SK-N-SH treated with all-trans-retinoic acid at 6 μM for 48 hours (cell line): ENCODE measurements at places on chromosomes 1 and 21.
A peak's percentile ranks its signal among the peaks of the same experiment; 100 is the strongest.

DNA sequence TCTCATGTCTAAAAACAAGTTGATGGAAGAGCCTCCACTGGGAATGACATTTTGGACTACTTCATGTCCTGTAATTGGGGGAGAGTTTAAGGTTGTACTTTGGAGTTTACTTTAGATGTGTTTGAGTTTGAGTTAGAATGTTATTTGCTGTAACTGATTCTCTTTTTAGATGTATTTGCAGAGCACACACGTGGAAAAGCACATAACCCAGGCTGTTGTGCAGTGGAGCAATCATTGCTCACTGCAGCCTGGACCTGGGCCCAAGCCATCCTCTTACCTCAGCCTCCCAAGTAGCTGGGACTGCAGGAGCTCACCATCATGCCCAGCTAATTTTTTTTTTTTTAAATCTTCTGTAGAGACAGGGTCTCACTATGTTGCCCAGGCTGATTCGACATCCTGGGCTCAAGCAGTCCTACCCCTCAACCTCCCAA lies 36.7 kb upstream of the SH3D21 start:
- no peak for ATAC-seq

DNA sequence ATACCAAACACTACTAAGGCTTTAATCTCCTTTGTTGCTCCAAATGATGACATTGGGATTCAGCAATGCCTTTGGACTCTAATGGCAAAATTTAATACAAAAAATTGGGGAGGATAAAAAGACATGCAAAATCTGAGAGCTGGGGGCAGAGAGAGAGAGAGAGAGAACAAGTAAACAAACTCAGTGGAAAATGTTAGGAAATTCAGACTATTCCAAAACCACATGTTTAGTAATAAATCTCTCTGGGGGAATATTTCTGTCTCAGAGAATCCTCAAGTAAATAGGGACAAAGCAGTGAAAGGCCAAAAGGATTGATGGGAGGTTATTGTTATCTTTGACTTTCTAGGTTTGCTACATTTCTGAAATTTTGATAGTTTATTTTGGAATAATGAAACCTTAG lies 65.7 kb downstream of the PLA2G4A start:
- ATAC-seq = no peak

GRCh38 chr1:25802915-25803314 lies 2.9 kb downstream of the SELENON start:
- ATAC-seq = no peak

DNA sequence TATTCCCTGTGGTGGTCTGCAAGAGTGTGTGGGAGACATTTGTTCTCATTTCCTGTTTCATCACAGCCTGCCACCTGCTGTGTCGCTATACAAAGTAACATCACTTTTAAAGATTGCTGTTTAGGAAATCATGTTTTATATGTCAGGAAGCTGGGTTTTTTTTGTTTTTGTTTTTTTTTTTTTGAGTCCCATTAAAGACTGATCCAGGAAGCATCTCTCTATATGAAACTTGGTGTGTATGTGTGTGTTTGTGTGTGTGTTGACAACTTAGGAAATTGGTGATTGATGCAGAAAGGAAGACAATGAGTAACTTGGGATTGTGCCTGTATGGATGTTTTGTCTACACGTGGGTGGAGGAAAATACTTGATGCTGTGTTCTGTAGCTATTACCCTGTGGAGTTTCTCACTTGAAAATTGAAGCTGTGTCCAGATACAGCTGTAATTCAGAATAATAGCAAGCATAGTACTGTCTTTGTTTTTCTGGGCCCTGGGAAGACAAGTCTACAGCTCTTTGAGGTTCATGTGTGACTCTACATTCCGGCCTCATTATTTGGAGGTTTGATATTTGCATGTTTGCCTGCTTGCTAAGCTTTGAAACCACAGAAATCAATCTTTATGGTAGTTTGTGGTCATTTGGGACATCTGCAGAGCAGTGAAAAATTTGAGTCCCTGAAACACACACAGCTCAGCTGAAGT lies 47.9 kb downstream of the LAMC1 start:
- ATAC-seq = peak; percentile 62

DNA sequence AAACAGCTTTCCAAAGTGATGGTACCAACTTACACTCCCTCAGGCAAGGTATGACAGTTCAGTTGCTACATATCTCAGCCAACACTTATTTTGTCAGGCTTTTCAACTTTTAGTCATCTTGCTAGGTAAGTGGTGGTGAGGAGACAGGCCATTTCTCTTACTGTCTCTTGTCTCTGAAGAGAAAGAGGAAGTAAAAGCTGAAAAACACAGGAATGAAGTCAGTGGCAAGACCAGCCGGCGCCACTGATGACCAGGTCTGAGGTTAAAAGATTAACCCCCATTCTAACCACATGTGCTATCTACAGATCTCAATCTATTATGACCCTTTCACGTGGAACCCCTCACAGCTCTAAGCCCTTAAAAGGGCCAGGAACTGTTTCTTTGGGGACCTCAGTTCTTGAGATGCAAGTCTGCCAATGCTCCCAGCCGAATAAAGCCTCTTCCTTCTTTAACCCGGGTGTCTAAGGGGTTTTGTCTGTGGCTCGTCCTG lies 4.2 kb downstream of the ADCY10 start:
- no peak for ATAC-seq

DNA sequence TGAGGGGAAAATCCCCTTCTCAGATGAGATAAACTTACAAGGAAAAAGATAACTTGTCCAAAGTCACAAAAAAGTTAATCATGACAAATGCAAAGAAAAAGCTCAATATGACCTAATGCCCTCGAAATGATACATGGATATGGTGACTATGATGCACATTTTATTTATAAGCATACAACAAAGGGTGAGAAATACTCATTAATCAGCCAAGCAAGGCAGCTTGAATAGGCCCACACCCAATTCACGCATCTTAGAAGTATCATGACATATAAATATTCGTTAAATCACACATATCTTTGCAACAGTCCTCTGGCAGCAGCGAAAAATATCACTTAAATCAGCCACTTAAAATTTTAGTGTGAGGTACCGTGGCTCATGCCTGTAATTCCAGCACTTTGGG lies 21.7 kb downstream of the EPS15 start:
- no peak for ATAC-seq

- no peak for ATAC-seq
These were observed 1708.5 kb downstream of the BRINP3 start for GRCh38 chr1:188769181-188769580.

DNA sequence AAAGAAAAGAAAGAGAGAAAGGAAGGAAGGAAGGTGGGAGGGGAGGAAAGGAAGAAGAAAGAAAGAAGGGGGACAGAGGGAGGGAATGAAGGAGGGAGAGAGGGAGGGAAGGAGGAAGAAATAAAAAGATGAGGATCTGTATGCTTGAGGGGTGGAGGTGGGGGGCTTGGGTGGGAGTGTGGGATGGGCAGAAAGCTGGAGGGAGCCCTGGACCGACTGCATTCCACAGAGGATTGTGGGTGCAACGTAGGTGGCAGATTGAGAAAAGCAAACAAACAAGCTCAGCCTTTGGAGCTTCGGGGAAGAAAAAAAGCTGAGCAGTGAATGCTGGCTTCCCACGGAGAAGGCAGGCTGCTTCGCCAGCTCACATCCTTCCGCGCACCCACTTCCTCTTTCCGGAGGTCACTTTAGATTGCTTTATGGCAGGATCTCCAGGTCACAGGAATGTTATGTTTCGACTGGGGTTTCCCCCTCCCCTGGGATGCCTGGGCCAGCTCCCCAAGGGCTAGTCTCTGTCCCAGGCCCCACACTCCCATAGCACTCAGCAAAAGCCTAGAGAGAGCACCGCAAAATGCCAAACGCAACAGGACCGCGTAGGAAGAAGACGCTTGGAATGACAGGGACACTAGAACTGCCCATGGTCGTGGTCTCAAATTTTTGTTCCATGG lies 20.7 kb upstream of the LGALS8 start:
- ATAC-seq = peak; percentile 33

DNA sequence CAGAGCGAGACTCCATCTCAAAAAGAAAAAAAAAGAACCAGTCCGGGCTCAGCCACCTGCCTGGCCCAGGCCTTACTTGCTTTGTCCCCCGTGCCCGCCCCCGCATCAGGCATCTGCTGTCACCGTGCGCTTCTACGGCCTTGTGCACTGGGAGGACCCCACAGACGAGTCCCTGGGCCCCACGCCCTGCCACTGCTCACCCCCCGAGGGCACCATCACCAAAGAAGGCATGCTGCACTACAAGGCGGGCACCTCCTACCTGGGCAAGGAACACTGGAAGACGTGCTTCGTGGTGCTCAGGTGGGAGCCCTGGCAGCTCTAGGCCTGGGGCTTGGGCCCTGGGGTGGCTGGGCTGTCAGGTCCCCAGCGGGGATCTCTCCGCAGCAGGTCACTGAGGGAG lies 5.6 kb upstream of the SLC25A34 start:
- no peak for ATAC-seq

GRCh38 chr1:152517237-152517811 lies 3.0 kb downstream of the CRCT1 start:
- ATAC-seq = no peak; the same call in 2 of the 3 replicates

DNA sequence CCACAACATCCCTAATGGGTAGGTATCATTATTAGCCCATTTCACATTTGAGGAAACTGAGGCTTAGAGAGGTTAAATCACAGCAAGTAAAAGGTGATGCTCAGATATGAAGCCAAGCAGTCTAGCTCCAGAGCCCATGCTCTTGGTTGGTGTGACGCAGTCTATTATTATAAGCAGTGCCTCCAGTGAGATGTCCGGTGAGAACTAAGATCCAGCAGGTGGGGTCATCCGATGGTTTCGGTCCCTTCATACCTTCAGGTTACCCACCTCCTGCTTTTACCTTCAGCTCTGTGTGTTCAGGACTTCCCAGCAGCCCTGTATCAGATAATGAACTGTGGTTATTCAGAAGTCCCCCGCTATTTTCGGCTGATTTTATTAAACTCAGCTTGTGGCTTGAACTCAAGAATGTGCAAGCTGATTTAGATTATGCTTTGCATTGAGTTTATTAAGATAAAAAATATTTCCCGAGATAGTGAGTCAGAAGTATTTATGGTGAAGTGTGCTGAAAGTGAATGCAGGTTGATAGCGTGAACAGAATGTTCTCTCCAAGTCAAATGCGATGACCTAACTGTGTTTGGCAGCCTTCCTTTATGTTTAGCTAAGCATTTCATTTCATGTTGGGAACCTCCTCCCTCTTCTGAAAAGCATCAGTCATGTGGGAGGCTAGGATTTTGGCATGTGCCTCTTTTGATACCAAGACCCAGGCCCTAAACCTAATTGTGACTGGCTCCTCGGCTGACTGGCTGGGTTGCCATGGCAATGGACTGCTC lies 160.9 kb upstream of the UBE2U start:
- peak; percentile 60 for ATAC-seq

- ATAC-seq = no peak
These were observed 2.1 kb downstream of the CDC7 start for GRCh38 chr1:91502672-91503184.

DNA sequence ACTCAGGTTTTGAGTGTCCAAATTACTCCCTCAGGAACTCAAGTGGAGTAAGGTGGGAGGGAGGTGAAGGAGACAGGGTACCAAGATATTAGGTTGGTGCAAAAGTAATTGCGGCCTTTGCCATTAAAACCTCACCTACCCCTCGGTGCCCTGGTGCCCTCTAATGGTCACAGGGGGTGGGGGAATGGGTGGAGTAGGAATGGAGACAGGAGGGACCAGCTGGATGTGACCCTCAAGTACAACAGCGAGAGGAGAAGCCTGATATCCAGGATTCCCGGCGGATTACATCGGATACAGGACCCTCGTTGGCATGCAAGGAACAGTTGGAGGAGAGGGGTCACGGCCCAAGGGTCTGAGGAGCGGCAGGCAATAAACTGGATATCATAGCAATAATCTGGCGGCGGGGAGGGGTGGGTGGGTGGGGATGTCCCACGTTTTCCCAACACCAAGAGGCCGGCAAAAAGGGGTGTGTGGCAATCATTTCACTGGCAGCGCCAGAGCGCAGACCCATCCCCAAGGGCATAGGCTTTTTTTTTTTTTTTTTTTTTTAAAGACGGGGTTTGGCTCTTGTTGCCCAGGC lies 4.3 kb upstream of the ZBTB7B start:
- no peak for ATAC-seq

DNA sequence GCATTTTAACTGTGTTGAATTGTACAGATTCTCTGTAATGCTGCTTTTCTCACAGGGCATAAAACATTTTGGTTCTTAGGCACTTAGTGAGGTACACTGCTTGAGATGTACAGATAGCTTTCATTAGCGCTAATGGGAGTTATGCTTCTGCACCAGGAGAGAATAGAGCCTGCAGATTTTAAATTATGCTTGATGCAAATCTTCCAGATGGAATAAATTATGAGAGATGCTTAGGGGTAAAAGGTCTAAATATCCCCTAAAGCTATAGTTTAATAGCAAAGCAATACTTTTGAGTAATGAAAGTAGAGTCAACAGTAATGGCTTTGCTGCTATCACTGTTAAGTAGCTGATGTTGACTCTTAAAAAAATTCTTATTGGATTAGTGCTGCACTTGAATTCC lies 248.9 kb downstream of the S1PR1 start:
- ATAC-seq = peak; percentile 33; the same call in 1 of the 3 replicates

GRCh38 chr1:243244432-243244841 lies 10.6 kb downstream of the CEP170 start:
- no peak for ATAC-seq
